ENCODE measurements at places on chromosomes 3 and 15. TPM values are rescaled to one million over a fixed set of nuclear protein-coding genes. Genes with fewer than 3 reads are reported as not detected.
A peak's percentile ranks its signal among the peaks of the same experiment; 100 is the strongest.

- H3K27me3 ChIP-seq, result no peaks in the 10 kb centered on the region
- H3K4me3 ChIP-seq, result no peak overlapping the region
- H3K4me1 ChIP-seq, result peaks cover 16% of the 10 kb centered on the region
- no peaks in the 10 kb centered on the region for H3K36me3 ChIP-seq
- no peak overlapping the region for H3K27ac ChIP-seq
Measured at GRCh38 chr3:43000387-43000786, 21.3 kb downstream of the GASK1A start.

- H3K36me3 ChIP-seq, result peaks cover 23% of the 10 kb centered on the region
- H3K4me3 ChIP-seq, result no peak overlapping the region
Measured at GRCh38 chr3:71565976-71566375, 17.6 kb downstream of the FOXP1 start.

SSR3 gene
- 156 TPM for total RNA-seq

SYNPR gene
- not detected for total RNA-seq

- peaks cover 11% of the 10 kb centered on the region for H3K36me3 ChIP-seq
- H3K4me1 ChIP-seq, result peaks cover 21% of the 10 kb centered on the region
- H3K27me3 ChIP-seq, result peaks cover 27% of the 10 kb centered on the region
- peak; percentile 73 for DNase-seq
Measured at GRCh38 chr15:50182219-50183013, 420 bp downstream of the SLC27A2 start.

DNA sequence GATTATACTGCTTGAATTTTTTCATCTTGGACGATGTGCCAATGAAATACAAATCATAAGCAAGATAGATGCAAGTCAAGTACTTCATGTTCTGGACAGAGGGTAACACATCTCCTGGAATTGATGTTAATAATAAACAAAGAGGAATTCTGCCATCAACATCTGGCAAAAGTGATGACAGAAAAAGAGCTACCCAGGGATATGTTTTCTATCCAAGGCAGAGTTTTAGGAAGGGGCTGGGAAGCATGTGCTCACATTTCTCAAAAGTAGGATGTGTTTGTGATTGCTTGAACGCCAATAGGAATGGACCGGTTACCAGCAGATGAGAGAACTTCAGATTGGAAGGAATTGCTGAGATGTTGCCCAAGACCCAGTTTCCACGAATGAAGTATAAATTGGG lies 242.6 kb upstream of the AGTR1 start:
- H3K4me1 ChIP-seq, result no peaks in the 10 kb centered on the region
- DNase-seq, result no peak
- H3K27me3 ChIP-seq, result no peaks in the 10 kb centered on the region
- H3K36me3 ChIP-seq, result no peaks in the 10 kb centered on the region

IL17RB gene
- 0.69 TPM for total RNA-seq

CCR3 gene
- total RNA-seq, result not detected

PLXND1 gene
- 4.6 TPM for total RNA-seq

- H3K4me3 ChIP-seq, result no peak overlapping the region
- no peaks in the 10 kb centered on the region for H3K27me3 ChIP-seq
- DNase-seq, result no peak
- H3K4me1 ChIP-seq, result peaks cover 33% of the 10 kb centered on the region
- no peaks in the 10 kb centered on the region for H3K36me3 ChIP-seq
- H3K27ac ChIP-seq, result no peak overlapping the region
Measured at GRCh38 chr15:69578787-69579583, 126.4 kb downstream of the RPLP1 start.

- H3K4me1 ChIP-seq, result peaks cover 36% of the 10 kb centered on the region
- H3K27ac ChIP-seq, result no peak overlapping the region
- H3K4me3 ChIP-seq, result no peak overlapping the region
- no peaks in the 10 kb centered on the region for H3K27me3 ChIP-seq
- H3K36me3 ChIP-seq, result no peaks in the 10 kb centered on the region
- DNase-seq, result peak; percentile 6
Measured at GRCh38 chr15:99435113-99435695, 130.6 kb upstream of the MEF2A start.

- H3K4me3 ChIP-seq, result no peak overlapping the region
- H3K4me1 ChIP-seq, result peaks cover 3% of the 10 kb centered on the region
- no peaks in the 10 kb centered on the region for H3K36me3 ChIP-seq
- no peak overlapping the region for H3K27ac ChIP-seq
- H3K27me3 ChIP-seq, result peaks cover 8% of the 10 kb centered on the region
Measured at GRCh38 chr3:133167340-133168024, 129.3 kb downstream of the TMEM108 start.

Data from activated CD4-positive, alpha-beta T cell treated with anti-CD3 and anti-CD28 coated beads for 36 hours (primary cell).